NCI-H2171 (cell line): ENCODE measurements at places on chromosomes 7 and 10.

DNA sequence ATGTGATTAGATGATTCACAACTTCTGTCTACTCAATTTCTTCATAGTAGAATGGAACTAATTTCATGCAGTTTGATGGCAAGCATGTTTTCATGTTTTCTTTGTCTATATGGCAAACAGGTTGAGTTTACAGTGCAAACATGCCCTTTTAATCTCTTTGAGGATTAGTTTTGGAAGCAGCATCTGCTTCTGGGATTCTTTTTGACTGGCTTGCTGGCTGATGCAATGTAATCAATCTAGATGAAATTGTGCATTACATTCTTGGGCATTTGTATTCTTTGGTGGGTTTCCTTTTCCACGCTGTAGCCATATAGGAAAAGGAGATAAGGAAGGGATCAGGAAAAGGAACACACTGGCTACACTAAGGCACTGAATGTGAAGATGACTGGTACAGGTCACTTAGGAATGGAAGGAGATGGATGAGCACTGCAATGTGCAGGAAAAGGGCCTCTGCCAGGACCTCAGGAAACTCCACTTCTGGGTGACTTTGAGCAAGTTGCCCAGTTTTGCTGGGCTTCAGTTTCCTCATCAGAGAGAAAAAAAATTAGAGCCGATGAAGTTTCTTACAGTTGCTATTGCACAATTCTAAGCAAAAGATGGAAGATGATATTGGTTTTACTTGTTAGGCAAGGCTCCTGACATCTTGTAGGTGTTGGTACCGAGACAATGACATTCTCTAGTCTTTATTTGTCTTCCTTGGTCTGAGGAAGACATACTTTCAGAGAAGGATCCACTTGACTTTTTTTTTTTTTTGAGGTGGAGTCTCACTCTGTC lies 269.1 kb downstream of the SUGCT start:
- DNase-seq: no peak

DNA sequence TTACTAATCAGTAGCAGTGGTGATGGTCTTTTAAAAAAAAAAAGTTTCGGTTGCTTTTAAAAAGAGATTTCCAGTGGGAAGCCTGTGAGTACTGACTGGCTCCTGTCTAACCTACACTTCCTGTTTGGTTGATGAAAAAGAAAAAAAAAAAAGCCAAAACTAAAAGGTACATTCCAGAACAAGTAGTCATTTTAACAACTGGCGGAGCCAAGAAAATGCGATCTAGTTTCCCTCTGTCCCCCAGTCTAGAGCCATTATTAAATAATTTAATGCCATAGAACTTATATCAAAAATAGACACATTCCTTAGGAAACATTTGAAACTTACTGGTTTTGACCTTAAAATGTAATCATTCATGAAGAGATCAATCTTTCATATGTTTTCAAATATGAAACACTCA lies 254.2 kb upstream of the C7orf33 start:
- no peak for DNase-seq

GRCh38 chr7:82443547-82444219 lies at the start of gene CACNA2D1:
Gene CACNA2D1 (minus strand): TSS chr7:82443777.
- peak; percentile 86 for DNase-seq

DNA sequence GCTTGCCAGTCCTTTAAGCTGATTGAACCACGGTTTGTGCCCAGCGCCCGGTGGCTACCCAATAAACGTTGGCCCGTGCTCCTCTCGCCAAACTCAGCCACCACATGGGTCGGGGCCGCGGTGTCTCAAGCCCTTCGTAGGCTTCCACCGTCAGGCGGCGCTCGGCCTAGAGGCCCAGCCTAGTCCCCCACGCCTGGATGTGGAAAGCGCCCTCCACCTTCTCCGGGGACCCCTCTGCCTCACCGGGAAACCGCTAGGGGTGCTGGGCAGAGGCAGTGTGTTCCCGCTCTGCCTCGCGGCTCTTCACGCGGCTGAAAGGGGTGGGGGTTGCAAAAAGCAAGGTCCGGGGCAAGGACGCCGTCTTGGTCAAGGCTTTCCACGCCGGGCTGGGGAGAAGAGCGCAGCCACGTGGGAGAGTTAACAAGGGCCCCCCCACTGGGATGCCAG lies 29.8 kb downstream of the LEP start:
- no peak for DNase-seq

- no peak for DNase-seq
These were observed 474.0 kb downstream of the RPS24 start for GRCh38 chr10:78507510-78508160.

- DNase-seq: no peak
These were observed at the start of gene FBXW4 for GRCh38 chr10:101694674-101695403. Gene FBXW4 (minus strand): TSS chr10:101695170. CDS start chr10:101695105, 65 bp downstream.
